AG04450 (cell line): ENCODE measurements at places on chromosomes 5 and 9.

- no peak for DNase-seq
Observed at GRCh38 chr9:72950875-72951442, 1.9 kb downstream of the ALDH1A1 start.

- no peak for DNase-seq
Observed at GRCh38 chr5:173246135-173246495, 11.1 kb upstream of the NKX2-5 start.

GRCh38 chr9:84615544-84615943 is 54.0 kb upstream of the NTRK2 start:
- no peak for DNase-seq

DNA sequence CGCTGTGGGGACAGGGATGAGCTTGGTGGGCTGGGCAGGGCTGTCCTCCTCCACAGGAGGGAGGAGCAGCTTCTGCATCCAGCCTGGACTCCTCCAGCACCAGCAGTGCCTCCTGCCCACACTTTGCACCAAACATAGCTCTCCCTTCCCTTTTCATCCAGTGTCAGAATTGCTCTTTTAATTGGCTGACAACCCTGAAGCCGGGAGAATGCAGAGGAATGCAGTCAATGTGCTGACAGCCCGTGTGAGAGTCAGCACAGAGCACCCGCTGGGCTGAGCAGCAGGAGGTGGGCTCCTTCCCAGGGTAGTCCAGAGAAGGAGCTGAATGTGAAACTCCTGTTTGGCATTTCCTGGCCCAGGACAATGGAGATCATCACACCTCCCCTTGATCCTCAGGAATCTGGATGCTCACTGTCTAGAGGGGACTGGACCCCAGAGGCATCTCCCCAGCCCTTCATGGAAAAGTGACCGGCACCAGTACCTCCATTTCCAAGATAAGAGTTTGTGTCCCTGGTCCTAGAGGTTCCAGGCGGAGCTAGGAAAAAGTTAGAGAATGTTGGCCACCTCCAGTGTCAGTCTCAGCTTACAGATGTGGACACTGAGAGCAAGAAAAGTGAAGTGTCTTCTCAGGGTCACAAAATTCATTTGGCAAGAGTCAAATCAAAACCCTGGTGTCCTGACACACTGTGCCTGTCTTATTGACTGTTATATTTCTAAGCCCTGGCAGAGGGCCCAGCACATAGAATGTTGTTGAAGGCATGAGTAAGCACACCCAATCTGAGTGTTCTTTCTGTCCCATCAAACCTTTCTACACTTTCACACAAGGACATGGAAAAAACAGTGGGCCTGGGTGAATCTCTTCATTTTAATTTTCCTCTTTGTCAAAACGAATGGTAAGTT is 202.1 kb downstream of the SNX18 start:
- DNase-seq = no peak

GRCh38 chr9:122797316-122798063 is 2.4 kb upstream of the OR1K1 start:
- no peak for DNase-seq

DNA sequence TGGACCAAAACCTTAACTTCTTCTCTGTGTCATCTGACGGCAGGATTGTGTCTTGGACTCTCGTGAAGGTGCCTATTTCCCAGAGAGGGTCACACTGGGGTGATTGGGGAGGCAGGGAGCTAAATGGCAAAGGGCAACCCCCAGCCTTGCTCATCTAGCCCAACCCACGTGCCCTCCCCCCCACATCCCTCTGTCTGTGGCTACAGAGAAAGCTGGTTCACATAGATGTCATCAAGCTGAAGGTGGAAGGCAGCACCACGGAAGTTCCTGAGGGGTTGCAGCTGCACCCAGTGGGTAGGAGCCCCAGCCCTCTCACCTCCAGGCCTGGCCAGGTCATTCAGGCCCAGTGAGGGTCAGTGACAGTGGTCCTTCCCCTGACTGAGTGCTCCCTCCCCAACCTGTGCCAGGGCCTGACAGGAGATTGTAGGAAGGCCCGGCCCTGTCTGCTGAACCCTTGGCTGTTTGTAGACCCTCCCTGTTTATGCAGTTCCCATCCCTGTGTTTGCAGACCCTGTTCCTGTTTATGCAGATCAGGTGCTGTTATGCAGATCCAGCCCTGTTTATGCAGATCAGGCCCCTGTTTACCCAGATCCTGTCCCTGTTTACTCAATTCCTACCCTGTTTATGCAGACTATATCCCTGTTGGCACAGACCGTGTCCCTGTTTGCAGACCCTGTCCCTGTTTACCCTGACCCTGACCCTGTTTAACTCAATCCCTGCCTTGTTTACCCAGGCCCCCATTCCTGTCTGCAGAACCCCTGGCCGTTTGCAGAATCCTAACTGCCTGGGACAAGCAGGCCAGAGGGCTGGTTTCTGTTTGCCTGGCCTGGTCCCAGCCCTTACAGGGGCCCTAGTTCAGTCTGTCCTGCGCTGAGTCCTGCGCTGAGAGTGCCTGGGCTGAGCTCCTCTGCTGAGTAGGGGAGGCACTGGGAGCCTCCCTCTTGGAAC is 10.4 kb downstream of the ENHO start:
- no peak for DNase-seq

DNA sequence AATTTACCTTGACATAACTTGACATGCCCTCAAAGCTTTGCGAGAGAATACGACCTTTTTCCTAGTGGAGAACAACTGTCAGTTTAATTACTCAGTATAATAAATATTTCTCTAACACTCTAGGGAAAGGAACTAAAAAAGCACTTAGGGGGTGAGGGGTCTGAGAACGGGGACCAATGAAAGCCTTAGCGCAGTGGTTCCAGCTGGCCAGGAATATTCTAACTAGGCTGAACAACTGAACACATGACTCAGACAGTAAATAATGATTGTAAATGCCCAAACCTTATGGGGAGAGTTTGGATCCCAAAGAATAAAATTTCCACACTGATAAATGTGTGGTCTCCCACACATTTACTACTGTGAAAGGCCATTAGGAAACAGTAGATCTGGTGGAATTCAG is 14.9 kb downstream of the MYO10 start:
- DNase-seq = no peak

DNA sequence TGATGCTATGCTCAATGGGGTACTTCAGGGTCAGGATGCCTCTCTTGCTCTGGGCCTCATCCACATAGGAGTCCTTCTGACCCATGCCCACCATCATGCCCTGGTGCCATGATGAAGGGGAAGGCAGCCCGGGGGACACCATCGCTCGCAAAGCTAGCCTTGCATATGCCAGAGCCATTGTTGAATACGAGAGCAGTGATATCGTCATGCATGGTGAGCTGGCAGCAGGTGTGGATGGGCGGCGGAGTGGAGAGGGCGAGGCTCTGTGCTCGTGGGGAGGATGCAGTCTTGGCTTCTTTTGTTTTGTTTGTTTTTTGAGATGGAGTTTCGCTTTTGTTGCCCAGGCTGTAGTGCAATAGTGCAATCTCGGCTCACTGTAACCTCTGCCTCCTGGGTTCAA is 17.2 kb upstream of the SPZ1 start:
- DNase-seq = no peak
